ENCODE measurements at places on chromosomes 16 and 17.
A peak's percentile ranks its signal among the peaks of the same experiment; 100 is the strongest.

DNA sequence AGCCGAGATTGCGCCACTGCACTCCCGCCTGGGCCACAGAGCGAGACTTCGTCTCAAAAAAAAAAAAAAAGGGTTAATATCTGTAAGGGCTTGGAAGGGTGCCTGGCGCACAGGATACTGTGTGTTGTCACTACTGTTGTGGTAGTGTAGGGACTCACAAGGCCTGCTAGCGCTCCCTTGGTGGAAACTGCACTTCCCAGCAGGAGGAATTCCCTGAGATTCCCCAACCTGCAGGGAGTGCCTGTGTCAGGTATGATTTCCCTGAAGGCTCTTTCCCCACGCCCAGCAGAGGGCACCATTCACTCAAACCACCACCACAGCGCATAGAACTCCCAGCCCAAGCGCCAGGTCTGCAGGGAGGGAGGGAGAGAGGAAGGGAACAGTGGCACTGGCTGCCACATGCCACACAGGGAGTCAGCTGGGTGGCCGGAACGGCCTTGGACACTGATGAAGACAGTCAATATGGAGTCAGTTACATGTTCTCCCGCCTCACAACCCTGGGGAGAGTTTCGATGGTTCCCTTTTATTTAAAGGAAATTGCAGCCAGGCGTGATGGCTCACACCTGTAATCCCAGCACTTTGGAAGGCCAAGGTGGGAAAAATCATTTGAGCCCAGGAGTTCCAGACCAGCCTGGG, 32.7 kb upstream of the CDH1 start:
- peak; percentile 60 for DNase-seq

DNA sequence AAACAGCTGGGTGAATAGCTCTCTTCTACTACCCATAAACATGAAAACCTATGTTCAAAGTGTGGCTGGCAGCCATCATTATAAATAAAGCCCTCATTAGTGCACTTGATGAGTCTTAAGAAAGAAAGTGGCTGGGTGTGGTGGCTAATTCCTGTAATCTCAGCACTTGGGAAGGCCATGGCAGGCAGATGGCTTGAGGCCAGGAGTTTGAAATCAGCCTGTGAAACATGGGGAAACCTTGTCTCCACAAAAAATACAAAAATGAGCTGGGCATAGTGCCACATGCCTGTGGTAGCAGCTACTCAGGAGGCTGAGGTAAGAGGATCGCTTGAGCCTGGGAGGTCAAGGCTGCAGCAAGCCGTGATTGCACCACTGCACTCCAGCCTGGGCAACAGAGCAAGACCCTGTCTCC, 28.3 kb upstream of the APPBP2 start:
- DNase-seq: no peak

DNA sequence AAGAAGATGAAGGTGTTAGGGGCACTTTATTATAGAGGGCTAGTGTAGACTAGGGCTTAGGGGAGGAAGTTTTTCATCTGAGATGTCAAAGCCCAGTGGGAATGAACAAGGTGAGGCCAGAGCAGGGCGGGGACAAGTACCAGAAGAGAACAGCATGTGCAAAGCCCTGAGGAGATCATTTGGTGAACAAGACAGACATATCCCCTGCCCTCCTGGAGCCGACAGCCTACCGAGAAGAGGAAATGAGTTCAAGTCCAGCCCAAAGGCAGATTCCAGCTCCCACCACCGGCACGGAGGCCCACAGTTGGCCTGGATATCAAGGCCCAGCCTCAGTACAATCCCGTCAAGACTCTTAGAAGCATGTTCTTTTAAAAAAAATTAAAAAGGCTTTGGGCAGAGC, 61.1 kb downstream of the C16orf78 start:
- DNase-seq: no peak

DNA sequence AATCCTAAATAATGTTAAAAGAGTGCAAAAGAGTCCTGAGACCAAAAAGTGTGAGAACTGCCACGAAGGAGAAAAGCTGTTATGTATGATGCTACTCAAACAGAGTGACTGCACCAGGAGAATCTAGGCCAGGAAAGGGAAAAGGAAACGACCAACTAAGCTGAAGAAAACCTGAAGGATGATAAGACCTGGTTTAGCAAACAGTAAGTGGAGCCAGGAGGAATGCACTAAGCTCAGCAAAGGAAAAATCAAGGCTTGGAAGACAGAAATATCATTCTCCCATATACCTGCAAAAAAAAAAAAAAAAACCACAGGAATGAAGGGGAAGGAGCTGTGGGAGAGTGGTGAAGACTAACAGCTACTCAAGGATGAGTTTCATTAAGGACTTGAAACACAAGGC, 21.1 kb downstream of the CMC2 start:
- DNase-seq: no peak

DNA sequence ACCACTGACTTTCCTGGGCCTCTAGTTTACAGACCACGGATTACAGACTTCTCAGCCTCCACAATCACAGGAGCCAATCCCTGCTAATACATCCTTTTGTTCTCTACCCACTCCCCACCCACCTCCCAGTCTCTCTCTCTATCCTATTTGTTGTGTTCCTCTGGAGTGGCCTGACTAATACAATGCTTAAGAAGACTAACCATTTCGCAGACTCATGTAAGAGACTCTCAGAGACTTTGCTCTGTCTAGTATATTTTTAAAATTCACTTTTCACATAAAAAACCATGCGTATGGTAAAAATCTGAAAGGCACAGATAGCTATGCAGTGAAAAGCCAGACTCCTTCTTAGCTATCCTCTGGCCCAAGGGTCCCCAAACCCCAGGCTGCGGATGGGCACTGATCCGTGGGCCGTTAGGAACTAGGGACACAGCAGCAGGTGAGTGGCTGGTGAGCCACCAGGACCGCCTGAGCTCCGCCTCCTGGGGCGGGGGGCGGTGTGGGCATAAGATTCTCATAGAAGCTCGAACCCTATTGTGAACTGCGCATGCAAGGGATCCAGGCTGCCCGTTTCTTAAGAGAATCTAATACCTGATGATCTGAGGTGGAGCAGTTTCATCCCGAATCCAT, 7.6 kb downstream of the PIK3R6 start:
- no peak for DNase-seq

DNA sequence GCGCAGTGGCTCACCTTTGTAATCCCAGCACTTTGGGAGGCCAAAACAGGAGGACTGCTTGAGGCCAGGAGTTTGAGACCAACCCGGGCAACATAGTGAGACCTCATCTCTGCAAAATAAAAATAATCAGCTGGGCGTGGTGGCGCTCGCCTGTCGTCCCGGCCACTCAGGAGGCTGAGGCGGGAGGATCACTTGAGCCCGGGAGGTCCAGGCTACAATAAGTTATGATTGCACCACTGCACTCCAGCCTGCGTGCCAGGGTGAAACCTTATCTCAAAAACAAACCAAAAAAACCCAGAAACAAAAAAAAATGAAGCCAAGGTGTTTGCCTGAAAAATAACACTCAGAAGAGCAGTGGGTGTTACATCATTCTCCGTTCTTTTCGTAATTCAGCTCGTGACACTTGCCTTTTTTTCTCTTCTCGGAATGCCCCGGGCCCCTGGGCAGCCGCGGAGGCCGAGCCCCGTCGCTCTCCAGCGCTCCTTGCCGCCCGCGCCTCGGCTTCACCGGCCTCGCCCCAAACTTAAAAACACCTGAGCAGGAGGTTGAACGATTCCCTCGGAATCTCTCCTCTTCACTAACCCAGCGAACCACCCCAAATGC, 17.0 kb downstream of the PRCD start:
- no peak for DNase-seq

- no peak for DNase-seq
Observed at GRCh38 chr16:89658221-89658879, 714 bp downstream of the SPATA33 start.

- no peak for DNase-seq
Observed at GRCh38 chr16:53209429-53209828, 154.6 kb downstream of the CHD9 start.

DNA sequence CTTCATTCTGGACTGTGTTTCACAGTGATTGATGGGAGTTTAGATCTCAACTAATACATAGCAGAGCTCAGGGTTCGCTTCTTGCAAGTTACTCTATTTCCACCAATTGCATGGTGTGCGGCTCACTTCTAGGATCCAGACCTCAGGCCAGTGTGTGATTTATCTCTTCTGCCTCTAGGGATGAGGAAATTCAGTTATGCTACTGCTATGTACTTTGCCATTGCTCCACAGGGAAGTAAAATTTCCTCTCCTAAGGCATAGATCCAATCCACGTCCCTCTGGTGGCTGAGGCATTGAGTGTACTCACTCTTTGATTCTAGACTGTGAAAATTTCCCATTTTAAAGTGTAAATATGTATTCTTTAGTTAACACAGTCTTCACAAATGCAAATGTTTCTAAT, 214.1 kb downstream of the HS3ST3B1 start:
- no peak for DNase-seq

DNA sequence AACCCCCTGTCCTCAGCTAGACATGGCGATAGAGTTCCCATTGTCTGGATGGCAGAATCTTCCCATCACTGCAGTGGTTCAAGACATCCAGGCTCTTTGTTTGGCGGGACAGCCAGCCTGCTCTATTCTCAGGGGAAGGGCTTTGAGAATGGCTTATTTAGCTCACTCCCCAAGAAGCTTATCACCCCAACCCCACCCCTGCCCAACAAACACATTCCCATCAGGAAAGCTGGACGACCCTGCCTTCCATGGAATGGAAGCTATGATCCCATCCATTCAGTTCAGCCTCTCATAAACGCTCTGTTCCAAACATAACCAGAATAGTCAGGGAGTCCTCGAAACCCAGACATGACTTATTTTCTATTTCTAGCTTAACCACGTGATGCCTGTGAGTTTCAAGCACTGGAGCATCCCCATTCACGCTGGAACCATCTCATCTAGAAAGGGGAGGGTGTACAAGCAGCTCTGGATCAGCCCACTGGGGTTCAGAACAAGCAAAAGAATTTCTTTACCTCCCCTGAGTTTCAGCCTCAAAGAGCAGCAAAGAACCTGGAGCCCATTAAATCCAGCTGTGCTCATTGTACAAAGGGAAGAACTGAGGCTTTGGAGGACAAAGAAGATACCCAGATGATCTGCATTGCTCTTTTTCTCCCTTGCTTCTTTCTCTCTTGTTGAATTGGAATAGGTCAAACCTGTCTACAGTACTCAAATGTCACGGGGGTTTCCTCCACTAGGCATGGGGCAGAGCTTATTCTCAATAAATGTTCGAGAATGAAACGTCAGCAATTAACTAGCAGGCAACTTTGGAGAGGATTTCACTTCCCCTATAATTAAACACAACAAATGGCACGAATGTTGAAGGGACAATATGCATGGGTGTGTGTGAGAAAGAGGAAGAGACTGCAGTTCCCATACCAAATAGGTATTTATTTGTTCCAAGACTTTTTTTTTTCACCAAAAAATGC, 93.1 kb downstream of the XYLT1 start:
- no peak for DNase-seq

DNA sequence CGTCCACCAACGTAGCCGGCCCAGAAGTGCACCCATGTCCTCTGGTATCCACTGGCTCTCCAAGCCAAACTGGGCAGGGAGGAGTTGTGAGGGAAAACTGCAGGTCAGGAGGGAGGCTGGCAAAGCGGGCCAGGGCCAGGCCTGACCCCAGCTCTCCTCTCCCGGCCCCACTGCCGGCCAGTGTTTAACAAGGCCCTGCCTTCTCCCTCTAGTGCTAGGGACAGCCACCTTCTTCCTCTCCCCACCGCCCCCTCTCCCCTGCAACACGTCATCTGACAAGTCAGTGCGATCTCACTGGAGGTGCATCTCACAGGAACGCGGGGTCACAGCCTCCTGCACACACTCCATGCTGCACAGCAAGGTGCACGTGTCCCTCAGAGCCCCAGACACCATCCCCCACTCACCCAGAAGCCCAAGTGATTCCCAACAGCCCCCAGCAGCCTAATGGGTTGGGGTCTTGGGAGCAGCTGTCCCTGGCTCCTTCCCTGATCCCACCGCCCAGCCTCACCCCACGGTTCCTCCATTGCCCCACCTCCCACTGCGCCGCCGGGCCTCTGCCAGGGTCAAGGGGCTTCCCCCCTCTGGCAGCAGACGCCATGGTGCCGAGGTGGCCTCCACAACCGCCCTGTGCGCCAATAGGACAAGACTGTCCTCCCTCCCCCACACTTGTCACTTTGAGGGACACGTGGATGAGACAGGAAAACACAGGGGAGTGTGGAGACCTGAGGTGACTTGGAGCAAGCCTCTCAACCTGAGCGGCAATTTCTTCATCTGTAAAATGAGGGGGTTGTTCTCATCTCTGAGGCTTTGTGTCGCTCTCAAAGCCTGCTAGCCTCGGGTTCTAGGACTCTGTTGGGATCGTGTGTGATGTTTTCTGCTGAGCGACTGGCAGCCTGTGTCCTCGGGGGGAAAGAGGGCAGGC, 1.1 kb upstream of the ACE start:
- DNase-seq: no peak

DNA sequence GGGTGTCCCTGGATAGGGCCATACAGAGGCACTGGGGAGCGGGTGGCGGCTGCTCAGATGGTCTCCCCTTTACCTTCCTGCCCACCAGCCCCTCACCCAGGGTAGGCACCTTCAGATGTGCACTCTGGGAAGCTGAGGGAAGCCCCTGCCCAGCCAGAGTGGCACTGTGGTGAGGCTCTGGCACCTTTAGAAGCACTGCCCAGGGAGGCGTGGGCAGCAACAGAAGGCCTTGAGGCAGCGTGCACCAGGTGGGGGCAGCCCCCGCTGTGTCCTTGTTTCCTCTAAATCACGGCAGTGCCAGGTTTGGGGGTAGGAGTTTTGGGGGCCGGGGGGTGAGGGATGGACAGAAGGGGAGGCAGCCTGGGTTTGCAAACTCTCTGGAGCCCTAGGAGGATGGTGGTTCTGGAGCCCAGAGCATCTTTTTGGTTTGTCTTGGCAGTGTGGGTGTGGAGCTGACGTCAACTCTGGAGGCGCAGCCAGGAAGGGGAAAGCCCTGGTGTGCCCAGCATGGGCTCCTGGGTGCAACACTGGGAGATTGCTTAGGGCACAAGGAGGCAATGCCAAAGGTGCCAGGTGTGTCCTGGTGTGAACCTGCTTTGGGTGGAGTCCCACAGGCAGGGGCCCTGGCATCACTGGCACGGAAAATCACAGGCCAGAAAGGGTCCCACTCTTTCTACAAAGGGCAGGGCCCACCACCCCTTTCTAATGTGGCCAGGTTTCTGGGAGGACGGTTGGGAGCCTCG, 23.1 kb upstream of the CDC42EP4 start:
- no peak for DNase-seq

Data from right hindlimb (tissue), 1 donor.